ENCODE measurements at places on chromosomes 13 and 19.
A peak's percentile ranks its signal among the peaks of the same experiment; 100 is the strongest.

GRCh38 chr19:16620584-16620983 lies 7.4 kb downstream of the MED26 start:
- no peak for DNase-seq

DNA sequence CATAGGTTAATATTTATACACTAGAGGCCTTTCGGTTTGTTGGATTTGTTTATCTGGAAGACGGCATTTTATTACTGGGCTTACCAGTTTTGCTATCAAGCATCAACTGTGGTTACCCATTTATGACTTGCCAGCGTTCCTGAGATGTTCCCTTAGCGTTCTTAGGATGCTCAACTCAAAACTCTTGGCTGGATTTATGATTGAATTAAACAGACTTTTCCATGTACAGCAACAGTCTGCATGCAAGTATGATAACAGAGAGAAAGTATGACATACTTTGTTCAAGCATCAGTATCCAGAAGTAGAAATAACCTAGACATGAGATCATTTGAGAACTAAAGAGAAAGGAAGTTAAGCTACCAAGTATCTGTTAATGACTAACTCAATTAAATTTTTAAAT lies 29.9 kb upstream of the RNF113B start:
- DNase-seq: no peak

GRCh38 chr13:76745261-76746200 lies 140.7 kb downstream of the KCTD12 start:
- no peak for DNase-seq

DNA sequence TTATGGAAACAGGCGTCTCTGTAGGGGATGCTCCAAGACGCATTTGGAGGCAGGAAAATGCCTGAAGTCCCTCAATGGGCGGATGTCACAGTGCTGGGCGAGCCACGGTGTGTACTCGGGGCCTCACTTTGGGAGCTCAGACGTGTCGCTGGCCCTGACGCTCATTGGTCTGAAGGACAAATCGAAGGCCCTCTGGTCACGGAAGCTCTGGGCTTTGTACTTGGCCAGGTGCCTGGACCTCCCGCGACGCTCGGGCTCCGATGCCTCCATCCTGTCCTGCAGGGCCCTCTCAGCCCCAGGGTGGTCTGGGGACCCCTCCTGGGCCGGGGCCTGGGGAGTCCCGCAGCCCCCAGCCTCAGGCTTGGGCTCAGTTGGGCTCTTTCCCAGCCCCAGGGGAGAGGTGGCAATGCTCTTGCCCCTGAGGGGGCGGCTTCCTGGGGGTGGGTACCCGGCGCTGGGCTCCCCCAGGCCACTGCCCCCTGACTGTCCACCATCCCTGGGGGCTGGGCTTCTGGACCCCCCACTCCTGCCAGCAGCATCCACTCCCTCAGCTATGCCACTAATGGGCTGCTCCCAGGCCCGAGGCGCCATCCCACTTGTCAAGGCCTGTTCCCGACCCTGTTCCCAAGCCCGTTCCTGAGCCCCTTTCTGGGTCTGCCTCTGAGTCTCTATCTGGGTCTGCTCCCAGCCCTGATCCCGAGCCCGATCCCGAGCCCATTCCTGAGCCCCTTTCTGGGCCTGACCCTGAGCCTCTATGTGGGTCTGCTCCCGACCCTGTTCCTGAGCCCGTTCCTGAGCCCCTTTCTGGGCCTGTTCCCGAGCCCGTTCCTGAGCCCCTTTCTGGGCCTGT lies 39.5 kb upstream of the GRTP1 start:
- DNase-seq: no peak

DNA sequence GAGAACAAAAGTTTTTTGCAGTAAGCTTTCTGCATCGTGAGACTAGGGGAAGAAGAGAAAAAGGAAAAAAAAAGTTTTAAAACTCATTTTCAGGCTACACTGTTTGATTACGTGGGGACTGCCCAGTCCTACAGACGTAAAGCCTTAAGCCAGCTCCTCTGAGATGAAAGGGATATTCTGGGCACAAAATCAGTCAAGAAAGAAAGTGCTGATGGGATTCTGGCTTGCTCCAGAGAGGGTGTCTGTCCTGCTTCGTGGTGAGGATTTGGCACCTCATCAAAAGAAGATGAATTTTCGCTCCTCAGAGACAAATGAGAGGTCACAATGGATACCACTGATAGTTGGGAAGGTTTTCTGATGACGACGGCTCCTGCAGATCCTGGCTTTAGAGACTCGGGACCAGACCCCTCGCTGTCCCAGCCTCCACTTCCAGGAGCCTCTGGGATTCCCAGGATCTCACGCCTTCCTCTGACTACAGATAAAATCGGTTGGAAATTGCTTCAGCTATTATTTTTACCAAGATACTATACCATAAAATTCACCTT lies 9.7 kb downstream of the TEX29 start:
- DNase-seq: no peak

GRCh38 chr13:45198041-45198440 lies 2.8 kb downstream of the KCTD4 start:
- no peak for DNase-seq

GRCh38 chr19:34481861-34482379 lies 362 bp downstream of the WTIP start:
- DNase-seq: peak; percentile 62

GRCh38 chr13:107099661-107100060 lies 531.7 kb upstream of the ARGLU1 start:
- DNase-seq: no peak

- DNase-seq: no peak
Measured at GRCh38 chr13:32316028-32316339, 676 bp downstream of the BRCA2 start.

GRCh38 chr19:11223200-11223599 lies 16.2 kb upstream of the ANGPTL8 start:
- no peak for DNase-seq

- peak; percentile 27 for DNase-seq
Measured at GRCh38 chr13:72194523-72194922, 327.5 kb upstream of the DACH1 start.

DNA sequence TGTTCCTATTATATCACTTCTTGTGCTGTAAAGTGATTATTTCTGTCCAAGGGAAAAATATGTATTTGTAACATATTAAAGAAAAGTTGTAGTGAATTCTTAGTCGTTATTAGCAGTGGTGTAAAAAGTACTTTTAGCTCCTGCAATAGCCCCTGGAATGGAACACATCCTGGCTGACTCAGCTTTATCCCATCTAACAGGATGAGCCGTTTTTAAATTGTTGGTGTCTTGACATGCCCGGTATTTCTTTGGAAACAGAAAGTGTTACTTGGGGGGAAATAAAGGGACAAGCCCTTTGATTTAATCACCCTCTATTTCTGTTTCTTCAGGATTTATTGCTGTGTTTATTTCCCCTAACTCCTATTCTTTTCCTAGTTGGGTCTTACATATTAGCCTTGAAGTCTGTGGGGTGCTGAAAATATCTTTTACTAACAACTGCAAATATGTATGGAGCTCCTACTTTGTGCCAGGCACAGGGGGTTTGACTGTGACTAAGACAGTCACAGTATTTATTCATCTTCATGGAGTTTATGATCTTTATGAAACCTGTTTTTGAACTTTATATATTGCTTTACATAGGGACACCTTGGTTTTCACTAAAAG lies 17.9 kb downstream of the COG3 start:
- DNase-seq: peak; percentile 15

GRCh38 chr13:53411463-53411862 lies 382.9 kb downstream of the OLFM4 start:
- DNase-seq: no peak

DNA sequence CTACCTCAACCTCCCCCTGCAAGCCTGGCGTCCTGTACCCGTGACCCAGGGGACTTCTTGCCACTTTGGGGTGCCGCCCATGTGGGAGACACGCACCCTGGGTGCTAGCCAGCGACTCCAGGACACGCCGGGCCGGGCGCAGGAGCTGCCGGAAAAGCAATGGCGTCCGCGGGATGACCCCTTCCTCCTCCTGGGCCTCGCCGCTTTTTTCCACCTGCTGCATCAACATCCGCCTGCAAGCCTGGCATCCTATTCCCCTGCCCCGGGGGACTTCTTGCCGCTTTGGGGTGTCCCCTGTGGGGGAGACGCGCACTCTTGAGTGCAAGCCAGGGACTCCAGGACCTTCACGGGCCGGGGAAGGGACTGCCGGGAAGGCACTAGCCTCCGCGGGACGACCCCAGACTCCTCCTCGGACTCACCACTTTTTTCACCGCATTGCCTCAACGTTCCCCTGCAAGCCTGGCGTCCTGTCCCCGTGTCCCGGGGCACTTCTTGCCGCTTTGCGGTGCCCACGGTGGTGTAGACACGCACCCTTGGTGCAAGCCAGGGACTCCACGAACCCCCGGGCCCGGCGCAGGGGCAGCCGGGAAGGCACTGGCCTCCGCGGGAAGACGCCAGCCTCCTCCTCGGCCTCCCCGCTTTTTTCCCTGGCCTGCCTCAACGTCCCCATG lies 237.8 kb downstream of the TUBA3C start:
- no peak for DNase-seq

- no peak for DNase-seq
Measured at GRCh38 chr19:54458648-54459281, 4.8 kb downstream of the LENG9 start.

GRCh38 chr19:18167011-18167410 lies 6.6 kb upstream of the IFI30 start:
- DNase-seq: no peak

GRCh38 chr19:40609561-40610395 lies 8.6 kb downstream of the LTBP4 start:
- peak; percentile 91 for DNase-seq

DNA sequence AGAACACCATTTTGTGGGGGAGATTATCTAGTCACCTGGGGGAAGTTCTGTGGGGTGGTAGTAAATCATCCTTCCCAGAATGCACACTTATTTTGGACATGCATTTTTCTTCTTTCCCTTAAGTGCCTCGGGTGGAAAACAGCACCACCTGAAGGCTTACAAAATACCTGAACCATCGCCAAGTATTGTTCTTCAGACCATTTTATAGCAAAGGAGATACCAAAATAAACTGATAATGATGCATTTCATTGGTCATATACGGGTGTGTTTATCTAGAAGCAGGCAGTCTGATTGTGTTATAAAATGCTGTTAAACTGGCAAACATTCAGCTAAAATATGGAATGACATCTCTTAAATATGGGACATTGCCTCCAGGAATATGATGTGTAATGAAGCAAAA lies 1034.7 kb downstream of the SLITRK1 start:
- no peak for DNase-seq

- no peak for DNase-seq
Measured at GRCh38 chr19:13370948-13371347, 135.3 kb downstream of the CACNA1A start.

GRCh38 chr13:113182046-113182445 lies 23.6 kb downstream of the PROZ start:
- peak; percentile 13 for DNase-seq

DNA sequence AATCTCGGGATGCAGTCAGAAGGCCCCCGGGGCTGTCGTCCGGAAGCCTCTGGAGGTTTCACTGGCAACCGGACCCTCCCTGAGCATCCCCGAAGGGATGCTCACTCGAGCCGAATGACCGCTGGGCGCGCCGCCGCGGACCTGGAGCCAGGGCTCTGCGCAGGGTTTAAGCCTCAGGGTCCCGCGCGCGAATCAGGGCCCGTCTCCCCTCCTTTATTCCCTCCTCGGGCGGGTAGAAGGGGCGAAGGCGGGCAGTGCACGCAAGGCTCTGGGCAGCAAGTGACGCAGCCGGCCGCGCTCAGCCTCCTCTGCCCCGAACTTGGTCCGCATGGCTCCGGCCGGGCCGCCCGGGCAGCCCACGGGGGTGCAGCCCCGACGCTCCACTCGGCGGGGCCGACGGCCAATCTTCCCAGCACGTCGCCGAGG lies 572 bp downstream of the SHISA2 start:
- DNase-seq: no peak

GRCh38 chr19:579111-579841 lies 6.9 kb downstream of the BSG start:
- DNase-seq: no peak

DNA sequence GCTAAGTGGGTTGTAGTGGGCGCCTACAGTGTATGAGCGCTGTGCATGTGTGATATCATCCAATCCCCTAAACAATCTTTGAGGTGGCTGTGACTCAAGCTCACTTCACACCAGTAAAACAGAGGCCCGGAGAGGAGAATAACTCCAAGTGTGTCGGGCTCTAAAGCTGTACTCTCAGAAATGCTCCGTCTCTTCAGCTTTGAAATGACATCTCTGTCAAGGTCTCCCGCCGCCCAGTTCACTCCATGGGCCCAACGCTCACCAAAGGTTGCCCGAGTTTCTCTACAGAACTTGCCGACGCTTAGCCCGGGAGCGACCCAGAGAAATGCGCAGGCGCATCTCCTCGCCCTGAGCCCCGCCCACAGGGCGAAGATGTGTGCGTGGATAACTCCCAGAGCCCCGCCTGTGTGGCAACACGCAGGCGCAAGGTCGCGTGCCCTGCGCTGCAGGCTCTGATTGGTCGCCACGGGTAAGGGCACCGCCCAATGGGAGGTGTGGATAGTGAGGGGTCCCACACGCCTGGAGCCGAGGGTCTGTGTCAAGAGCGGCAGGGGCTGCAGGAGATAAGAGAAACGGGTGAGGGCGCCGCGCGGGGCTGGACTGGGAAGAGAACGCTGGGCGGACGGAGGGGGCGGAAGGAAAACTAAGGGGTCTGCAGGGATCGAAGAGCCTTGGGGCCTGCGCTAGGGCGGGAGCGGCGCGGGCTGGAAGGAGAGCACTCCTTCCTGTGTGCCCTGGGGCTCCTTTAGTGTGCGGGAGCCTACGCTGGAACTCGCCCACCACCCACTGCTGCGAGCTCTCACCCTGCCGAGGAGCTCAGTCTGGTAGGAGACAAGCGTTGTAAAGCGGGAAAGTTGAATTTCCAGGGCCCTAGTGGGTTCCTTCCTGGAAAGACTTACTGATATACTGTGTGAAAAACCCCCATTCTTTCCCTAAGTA lies at the start of gene ZNF526:
Gene ZNF526, plus strand, starts transcription at position 501 of the 939 bp plus-strand sequence. CDS start 4,092 bp downstream, outside the sequence.
- DNase-seq: peak; percentile 96

DNA sequence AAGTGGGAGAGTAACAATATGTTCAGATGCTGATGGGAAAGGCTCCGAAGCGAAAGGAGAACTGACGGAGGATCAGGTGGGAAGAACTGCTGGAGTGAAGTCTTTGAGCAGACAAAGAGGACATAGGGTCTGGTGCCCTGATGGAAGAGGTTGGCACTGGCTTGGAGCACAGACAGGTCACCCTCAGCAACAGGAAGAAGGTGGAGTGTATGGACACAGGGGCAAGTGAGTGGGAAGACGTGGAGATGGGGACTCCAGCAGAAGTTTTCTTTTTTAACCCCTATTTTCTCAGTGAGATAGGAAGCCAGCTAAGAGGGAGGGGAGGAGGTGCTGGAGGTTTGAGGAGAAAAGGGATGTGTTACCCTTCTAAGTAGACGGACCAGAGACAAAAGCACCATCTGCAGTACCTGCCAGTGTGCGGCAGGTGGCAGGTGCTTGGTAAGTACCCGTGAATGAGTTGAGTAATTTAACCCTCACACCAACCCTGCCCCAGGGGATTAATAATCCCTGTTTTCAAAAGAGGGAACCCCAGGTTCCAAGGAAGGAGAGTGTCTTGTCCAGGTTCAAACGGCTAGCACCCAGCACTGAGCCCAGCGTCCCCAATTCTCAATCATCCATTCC lies 11.2 kb downstream of the HAS1 start:
- DNase-seq: peak; percentile 65

DNA sequence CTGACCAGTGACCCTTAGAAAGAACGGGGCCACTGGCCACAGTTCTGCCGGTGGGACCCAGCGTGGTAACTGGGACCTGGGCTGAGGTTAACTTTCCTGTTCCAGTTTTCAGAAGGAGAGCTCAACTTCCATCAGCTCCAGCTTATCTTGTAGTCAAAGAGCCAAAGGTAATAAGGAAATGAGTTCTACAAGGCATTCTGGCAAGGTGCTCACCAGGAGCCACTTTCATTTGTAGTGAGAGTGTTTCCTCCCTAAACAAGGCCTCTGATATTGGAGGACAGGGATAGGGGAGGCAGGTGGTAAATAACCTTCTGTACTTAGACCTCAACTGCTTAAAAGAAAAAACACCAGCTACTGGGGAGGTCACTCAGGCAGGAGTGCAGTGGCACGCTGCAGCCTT lies 38.1 kb downstream of the PBX4 start:
- no peak for DNase-seq

All from RPMI7951 (cell line).